Chondrocyte (in vitro differentiated cells): ENCODE measurements at places on chromosomes 1 and 21. TPM values are rescaled to one million over a fixed set of nuclear protein-coding genes. Genes with fewer than 3 reads are reported as not detected.

DNA sequence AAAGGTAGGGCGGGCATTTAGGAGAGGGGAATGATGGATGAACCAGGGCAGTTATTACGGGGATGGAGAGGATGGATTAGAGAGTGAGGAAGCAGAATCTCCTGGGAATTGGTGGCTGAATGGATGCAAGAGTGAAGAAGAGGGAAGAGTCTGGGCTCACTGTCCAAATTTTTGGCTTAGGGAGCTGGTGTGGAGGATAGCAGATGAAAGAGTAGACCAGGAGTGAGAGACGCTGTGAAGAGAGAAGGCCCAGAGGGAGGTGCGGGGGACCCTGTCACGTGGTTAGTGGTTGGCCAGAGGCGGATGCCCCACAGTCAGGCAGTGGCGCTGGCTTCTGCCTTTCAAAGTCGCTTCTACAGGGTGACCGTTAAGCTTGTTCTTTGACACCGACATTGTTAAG is 78.4 kb downstream of the PEX14 start:
- no peak for DNase-seq

DNA sequence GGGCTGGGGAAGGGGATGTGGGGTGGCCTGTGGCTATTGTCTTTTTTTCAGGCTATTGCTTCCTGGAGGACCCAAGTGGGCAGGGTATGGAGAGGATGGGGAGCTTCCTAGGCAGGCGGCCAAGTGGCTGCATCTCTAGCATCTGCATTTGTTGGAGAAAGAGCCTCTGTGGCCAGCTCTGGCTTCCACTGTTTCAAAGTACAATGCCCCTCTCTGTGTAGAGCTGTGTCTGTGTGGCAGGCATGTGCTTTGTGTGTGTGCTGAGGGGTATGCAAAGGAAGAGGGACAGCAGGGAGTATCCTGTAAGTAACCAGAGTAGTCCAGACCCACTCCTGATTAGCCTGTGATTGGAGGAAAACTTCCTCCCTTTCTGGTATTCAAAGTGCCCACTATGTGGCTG is 40.6 kb downstream of the KCNA2 start:
- DNase-seq: no peak

The ANKRD35 gene
- total RNA-seq: not detected in 3 replicates

GRCh38 chr1:156060937-156061636 is at the start of gene RAB25:
Gene RAB25, plus strand, starts transcription at chr1:156061160. Its CDS starts 241 bp downstream, at chr1:156061401.
- DNase-seq: no peak

DNA sequence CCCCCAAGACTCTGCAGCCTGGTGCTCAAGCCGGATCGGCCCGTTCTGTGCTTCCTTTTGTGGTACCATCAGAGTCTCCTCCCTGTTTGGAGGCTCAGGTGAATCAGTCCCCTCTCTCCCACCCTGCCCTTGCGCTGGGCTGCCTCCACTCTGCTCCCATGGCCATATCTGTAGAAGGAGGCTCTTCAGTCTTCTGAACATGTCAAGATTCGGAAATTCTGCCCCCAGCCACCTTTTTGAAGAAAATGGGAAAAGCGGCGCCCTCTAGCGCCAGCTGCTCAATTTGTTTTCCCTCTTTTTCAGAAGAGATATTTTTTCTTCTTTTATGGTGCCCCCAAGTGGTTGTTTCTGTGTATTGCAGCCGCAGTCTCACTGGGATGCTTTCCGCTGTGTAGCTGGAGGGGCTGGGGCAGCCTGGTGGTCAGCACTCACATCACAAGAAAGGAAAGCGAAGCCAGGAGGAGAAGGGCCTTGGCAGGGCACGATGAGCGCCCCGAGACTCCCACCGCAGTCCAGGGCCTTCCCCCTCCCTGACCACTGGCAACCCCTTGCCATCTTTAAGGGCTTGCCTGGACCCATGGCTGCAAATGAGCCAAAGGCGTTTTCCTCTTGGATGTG is 58.4 kb upstream of the CACNA1E start:
- DNase-seq: no peak
